ENCODE measurements at places on chromosomes 12 and 14. TPM values are rescaled to one million over a fixed set of nuclear protein-coding genes. Genes with fewer than 3 reads are reported as not detected.

TIGAR gene
- total RNA-seq: 13.4 TPM

SLC17A8 gene
- total RNA-seq: not detected

PPP1R1A gene
- total RNA-seq: not detected

KCNA5 gene
- total RNA-seq: not detected

GARIN6 gene
- total RNA-seq: not detected

NEMF gene
- 75.4 TPM for total RNA-seq

AMHR2 gene
- total RNA-seq: 0.09 TPM

- DNase-seq: no peak
Measured at GRCh38 chr12:46210873-46211439, 57.9 kb downstream of the SLC38A1 start.

DNA sequence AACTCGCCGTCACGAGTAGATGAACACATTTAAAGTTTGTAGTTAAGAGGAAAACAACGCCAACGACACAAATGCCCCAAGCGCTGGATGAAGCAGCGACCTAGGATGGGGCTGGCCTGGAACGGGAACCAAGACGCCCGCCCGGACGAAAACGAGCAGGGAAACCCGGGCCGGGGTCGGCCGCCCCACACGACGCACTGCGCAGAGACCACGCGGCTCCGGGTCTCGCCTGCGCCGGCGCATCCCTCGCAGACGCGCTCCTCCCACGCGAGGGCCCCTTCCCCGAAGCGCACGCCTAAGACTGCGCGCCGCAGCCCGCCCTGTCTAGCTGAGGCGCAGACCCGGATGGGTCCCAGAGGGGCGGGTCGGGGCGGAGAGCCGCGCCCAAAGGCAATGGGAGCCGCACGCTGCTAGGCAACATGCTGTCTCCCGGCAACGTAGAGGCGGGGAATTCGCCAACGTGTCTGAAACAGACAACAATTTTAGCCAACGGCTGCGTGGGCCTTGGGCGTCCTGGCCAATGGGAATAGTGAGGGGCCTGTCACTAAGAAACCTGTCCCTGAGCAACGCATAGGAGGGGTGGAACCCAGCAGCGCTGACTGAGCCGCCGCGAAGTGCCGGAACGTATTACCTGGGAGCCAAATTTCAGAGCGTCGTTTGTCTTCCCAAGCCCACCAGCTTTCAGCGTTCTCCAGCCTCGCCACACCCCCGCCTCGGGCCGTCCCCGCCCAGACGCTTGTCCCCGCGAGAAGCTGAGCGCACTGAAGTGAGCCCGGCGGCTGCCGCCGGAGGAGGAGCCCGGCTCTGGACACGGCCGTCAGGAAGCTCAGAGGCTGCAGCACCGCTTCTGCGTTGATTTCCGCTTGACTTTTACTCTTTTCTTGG, 21.0 kb upstream of the CHFR start:
- peak; percentile 97 for DNase-seq

DNA sequence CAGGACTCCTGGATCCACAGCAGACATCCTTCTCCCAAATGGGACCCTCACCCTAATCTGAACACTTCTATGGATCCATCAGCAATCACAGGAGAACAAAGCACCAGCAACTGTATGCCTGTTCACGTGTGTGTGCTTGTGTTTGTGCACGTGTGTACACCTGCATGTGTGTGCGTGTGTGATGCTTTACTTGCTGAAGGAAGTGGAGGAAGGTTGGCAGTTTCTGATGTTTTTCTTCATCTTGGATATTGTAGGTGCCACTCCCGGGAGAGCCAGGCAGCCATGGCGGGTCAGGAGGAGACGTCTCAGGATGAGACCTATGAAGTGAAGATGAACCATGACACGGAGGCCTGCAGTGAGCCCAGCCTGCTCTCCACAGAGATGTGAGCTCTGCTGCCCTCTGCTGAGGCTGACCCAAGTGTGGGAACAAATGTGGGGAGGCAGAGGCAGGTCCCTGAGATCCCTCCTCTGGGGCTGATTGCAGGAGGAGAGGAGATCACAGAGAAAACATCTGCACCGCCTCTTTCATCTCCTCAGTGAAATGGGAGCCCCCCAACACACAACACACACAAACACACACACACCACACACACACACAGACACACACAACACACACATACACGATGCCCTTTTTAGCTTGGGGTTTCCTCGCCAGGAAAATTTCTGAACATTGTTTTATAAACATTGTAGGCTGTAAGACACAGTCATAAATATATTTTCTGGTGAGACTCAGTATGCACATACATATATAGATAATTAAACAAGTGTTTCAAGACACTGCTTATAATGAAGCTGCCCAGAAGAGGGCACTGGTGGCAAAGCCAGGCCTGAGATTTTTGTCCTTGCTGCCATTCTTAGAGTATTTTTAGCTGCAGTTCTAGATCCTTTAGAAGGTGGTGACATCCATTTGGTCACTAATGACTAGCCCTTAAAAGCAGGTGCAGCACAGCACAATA, 112.2 kb upstream of the FKBP4 start:
- DNase-seq: peak; percentile 86

GRCh38 chr12:94697631-94698030, 47.3 kb upstream of the TMCC3 start:
- DNase-seq: no peak

DNA sequence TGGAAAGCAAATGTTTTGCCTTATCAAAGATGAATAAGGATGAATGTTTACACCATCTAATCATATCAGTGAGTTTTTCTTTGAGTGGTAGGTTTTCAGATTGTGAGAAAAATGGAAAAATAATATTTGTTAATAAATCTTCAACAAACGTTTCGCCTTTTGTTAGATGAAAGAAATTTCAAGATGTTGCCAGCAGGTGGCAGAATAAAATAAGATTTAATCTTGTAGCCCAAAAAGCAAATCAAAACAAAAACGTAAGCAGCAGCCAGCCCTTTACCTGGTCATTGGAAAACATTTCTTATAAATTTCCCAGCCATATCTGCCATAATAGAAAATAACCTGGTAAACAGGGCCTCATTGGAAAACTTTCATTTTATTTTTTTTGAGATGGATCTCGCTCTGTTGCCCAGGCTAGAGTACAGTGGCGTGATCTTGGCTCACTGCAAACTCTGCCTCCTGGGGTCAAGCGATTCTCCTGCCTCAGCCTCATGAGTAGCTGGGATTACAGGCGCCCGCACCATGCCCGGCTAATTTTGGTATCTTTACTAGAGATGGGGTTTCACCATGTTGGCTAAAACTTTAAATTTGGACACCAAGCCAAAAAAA, 15.4 kb upstream of the TMEM120B start:
- peak; percentile 84 for DNase-seq

GRCh38 chr12:116332705-116333380, 55.4 kb upstream of the MED13L start:
- DNase-seq: no peak

GRCh38 chr14:57865403-57866198, at the start of gene SLC35F4:
SLC35F4 (minus strand) TSS chr14:57866092.
- DNase-seq: no peak

DNA sequence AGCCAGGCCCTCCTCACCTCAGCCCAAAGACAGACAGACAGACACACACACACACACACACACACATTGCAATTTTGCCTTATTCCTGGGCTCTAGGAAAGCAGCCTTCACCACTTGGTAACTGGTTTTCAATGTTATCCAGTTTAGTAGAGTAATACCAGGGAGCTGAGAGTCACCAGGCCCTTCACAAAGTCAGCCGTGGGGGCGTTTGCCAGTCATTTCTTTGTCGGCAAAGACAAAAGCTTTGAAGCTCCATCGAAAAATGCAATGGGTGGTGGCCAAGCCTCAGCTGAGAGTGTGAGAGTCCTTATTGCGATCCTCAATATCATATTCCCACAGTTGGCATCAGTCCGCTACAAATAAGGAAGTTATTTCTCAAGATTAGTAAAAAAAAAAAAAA, 8.1 kb upstream of the KCNA5 start:
- no peak for DNase-seq

DNA sequence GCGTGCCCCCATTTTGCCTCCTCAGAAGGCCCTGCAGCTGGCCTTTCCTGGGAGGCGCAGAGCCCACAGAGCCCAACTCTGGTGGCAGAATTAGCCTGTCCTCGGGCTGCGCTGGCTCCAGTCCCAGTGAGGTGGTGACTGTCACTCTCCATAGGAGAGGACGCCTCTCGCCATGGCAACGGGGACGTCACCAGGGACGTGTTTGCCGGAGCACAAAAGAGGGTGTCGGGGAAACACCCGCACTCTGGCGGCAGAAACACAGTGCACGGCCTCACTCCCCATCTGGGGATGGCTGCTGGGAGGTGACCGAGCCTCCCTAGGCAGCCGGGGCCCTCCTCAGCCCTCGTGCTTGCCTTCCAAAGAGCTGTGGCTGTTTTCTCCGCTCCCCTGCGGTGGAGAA, 50.2 kb upstream of the NCOR2 start:
- no peak for DNase-seq

- DNase-seq: peak; percentile 73
Measured at GRCh38 chr12:53676656-53677015, 753 bp upstream of the ATP5MC2 start.

DNA sequence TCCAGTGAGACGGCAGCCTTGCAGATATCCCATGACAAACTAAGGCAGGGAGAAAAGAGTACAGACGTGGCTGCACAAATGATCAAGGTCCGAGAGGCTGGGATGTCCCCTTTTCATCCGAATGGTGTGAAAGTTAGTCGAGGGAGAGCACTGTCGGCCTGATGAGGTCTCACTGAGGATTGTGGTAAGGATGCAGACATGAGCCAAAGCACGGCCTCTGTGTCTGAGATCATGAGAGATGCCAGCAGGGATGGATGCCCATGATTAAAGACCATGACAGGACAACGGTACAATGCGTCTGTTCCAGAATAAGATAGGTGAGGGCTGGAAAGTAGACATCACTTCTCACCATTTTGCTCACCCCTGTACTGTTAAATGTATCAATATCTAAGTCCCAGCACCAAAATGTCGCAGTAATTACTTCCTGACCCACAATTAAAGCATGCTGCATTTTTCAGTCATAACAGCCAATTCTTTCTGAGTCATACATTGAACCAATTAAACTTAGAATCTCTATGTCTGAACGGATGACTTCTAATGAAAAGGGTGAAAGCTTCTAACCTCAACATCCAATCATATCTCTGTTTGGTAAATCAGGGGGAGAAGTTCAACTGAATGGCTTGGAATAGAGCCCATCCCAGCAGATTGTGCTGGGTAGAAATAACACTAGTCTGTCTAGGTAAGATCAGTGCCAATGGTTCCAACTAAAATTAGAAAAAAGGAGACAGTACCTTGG, 249.6 kb upstream of the SOX5 start:
- no peak for DNase-seq

Data from activated CD4-positive, alpha-beta T cell treated with anti-CD3 and anti-CD28 coated beads, Interleukin-2, amount 10 ng/mL, durations not matched to agents 24 days and 14 days (primary cell).